ENCODE measurements at places on chromosomes 11 and 22. TPM values are rescaled to one million over a fixed set of nuclear protein-coding genes. Genes with fewer than 3 reads are reported as not detected.

DNA sequence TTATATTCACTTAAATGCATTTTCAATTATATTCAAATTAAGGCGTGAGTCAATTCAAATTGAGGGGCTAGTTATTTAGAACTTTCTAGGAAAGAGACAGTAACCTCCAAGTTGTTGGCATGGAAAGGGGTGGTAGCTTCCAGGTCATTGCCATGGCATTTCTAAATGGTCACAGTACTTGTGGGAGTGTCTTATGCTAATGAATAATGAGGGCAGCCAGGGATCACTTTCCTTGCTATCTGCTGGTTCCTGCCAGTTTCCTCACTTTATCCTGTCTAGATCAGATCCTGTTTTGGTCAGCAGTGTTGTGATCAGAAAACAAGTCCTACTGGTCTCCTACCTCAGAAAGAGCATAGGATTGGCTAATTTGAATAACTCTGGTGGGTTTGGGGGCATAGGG lies 21.8 kb upstream of the RNASEH2C start:
- no peak for ATAC-seq

- ATAC-seq: no peak
Observed at GRCh38 chr11:67664213-67664585, 10.2 kb downstream of the ALDH3B2 start.

GRCh38 chr22:45692549-45692948 lies 20.9 kb downstream of the ATXN10 start:
- no peak for ATAC-seq

DNA sequence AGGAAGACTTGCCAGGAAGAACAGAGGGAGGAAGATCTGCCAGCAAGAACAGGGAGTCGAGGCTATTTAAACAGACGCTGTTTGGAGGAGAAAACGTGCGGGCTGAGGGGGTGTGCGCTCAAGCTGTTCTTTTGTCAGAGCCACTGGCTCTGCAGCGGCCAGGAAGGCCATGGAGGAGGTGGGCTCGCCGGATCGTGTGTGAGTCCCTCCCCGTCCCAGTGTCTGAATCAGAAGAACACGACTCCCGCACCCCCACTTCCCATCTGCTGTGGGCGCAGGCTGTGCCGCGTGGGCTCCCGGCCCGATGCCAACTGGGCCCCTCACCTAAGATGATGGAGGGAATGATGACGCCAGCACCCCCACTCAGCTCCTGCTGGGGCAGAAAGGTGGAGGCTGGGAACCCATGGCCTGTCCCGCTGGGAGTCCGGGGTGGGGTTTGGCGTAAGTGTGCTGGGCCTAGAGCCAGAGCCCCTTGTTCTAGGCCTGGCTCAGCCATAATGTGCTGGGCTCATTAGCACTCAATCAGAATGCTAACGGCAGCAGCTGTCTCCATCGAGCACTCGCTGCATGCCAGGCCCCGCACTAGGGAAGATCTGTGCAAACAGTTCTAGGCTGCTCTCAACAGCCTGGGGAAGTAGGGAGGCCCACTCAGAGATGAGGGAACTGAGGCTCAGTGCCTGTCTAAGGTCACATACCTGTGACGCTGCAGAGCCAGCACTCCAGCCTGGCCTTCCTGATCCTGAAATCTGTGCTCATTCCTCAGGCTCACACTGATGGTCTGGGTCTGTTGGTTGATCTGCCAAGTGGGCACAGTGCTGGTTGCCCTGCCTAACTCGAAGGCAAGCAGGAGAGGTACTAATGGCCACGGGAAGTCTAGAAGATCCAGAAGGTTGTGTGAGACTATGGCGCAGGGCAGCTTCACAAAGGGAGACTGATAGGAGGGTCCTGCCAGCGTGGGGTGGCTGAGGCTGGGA lies 11.5 kb downstream of the NPTXR start:
- ATAC-seq: no peak

DNA sequence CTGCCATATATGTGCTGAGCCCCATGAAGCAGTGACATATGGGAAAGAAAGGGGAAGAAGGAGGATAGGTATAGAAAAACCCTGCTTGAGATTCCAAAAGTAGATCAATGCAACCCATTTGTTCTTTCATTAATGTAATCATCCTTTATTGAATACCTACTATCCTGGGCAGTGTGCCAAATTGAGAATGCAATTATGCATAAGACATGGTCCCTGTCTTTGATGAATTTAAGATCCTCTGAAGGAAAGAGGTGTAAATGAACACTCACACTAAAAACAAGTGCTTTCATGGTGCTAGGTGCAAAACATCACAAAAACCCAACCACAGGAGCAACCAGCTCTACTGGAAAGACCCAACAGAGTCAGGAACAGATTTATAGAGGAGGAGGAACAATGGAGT lies 29.7 kb downstream of the FLI1 start:
- no peak for ATAC-seq

DNA sequence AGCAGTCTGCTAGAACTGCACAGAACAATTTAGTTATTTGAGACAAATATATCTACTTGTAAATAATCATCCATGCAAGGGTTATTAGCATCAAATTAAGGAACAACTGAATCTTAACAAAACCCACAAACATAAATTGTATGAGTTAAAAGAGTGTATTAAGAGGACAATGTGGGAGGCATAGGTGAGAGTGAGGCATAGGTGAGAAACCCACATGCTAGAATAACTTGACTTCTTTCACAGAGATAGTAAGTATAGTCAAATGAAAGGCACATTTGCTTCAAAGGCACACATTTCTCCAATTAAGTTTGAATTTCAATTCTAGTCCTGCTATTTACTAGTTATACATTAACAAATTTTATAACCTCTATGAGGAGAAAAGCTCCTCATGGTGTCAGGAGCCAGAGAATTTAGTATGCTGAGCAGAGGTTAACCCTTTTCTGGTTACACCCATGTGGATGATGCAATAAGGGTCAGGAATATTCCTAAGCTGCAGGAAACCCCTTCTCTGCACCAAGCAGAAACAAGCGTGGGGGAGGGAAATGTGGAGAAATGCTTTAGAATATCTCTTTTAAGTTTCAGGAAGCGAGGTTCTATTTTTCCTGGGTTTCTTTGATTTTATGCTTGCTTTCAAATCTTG lies 264.2 kb downstream of the GRM5 start:
- ATAC-seq: no peak

- no peak for ATAC-seq
Observed at GRCh38 chr11:111785886-111786412, 19.8 kb upstream of the PPP2R1B start.

- ATAC-seq: no peak
Observed at GRCh38 chr11:132987936-132988335, 544.4 kb downstream of the OPCML start.

GRCh38 chr22:20771918-20772625 lies 1.8 kb upstream of the SERPIND1 start:
- no peak for ATAC-seq

DNA sequence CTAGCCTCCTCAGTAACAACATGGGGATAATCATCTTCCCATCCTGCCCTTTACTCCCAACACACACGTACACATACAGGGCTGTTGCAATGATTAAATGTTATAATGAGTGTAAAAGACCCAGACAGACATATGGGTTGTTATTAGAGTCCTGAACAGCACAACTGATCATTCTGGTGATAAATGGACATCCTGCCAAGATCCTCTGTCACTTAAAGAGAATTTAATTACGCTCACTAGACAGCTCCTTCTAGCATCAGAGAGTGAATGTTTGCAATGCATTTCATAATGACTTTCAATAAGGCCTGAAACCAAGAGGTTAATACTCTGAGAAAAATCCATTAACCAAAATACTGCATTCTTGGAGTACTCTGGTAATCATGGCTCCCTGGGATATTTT lies 115.8 kb downstream of the KCNC1 start:
- no peak for ATAC-seq

- ATAC-seq: no peak
Observed at GRCh38 chr22:37991731-37992442, 7.5 kb upstream of the SOX10 start.

GRCh38 chr11:133896642-133897330 lies 51.5 kb upstream of the SPATA19 start:
- no peak for ATAC-seq

- peak; percentile 75 for ATAC-seq
Observed at GRCh38 chr11:75946531-75947530, 131.8 kb downstream of the UVRAG start.

Gene UBQLN3
- not detected for total RNA-seq
